ENCODE measurements at places on chromosomes 11 and 22. TPM values are rescaled to one million over a fixed set of nuclear protein-coding genes. Genes with fewer than 3 reads are reported as not detected.

Gene NRIP3
- 0.56 TPM for total RNA-seq

Gene ROBO4
- total RNA-seq = not detected

Gene CATSPER1
- not detected for total RNA-seq

Gene E2F8
- total RNA-seq = not detected

Gene OR52I2
- total RNA-seq = not detected

Gene CAPRIN1
- 132 TPM for total RNA-seq

Gene CABP4
- 5.2 TPM for total RNA-seq

Gene GPHA2
- not detected for total RNA-seq

Gene SCGB1D2
- total RNA-seq = not detected

Gene FJX1
- 0.36 TPM for total RNA-seq

Gene OR2AG2
- not detected for total RNA-seq

Gene ELMOD1
- not detected for total RNA-seq

Gene PRG3
- total RNA-seq = not detected

Gene LUZP2
- total RNA-seq = not detected

Gene ISX
- total RNA-seq = not detected

Gene TREH
- total RNA-seq = not detected

Gene RASD2
- total RNA-seq = 0.07 TPM

Gene IFITM10
- 1.1 TPM for total RNA-seq

Gene BAIAP2L2
- total RNA-seq = 0.96 TPM

Gene OR5A1
- not detected for total RNA-seq

Gene AQP11
- total RNA-seq = 0.49 TPM

Gene DEPDC7
- total RNA-seq = not detected
